ENCODE measurements at places on chromosomes 2 and 18.

DNA sequence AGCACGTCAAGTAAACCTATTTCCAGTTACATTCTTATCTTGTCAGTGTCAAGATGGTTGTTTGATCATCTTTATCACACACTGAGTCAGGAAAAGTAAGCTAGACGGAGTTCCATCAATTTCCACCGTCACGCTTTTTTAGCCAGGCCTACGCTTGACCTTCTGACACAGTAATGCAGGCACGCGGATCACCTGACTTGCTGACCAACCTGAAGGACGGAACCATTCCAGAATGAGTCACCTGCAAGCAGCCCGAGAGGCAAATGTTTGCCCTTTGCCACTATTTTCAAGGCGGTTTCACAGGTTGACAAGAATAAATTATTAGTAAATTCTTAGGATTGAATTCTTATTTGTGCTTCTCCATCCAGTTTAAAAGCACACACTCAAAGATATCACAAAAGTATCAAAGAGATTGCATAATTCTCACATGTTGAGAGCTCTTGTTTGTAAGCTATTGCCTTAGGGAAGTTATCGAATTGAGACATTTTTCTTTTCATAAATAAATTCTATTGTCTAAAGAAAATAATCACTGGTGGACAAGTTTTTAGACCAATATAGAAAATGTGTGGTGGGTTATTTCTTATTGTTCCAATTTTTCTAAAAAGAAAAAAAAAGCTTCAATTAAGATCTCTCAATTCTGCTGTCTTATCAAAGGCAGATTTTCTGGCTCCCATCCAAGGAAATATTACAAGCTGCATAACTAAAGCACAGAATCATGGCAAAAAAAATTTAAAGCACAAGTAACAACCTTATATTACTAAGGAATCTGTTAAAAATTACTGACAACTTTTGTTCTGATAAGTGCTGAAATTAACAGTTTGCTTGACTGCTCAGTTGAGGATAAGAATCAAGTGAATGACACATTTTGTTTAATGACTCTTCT lies 31.9 kb downstream of the UXS1 start:
- DNase-seq = no peak

DNA sequence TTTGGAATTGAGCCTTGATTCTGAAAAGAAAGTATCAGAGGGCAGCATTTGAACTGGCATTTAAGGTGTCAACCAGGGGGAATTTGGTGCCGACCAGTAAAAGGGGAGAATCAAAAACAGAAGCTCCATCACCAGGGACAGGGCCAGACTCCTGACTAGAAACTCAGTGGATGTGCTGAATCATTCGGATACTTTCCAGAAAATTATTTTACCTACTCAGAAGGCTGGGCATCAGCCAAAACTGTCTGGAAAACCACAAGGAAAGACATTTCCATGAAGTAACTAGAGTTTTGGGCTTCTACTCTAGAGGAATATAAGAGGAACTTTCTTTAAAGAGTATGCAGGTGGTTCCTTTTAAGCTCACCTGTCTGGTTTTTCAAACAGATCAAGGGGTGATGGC lies 756.6 kb downstream of the RNF144A start:
- no peak for DNase-seq

GRCh38 chr2:126971481-126972278 lies 73.0 kb downstream of the TEX51 start:
- peak; percentile 26 for DNase-seq

GRCh38 chr2:120546048-120546864 lies 189.4 kb upstream of the GLI2 start:
- no peak for DNase-seq

DNA sequence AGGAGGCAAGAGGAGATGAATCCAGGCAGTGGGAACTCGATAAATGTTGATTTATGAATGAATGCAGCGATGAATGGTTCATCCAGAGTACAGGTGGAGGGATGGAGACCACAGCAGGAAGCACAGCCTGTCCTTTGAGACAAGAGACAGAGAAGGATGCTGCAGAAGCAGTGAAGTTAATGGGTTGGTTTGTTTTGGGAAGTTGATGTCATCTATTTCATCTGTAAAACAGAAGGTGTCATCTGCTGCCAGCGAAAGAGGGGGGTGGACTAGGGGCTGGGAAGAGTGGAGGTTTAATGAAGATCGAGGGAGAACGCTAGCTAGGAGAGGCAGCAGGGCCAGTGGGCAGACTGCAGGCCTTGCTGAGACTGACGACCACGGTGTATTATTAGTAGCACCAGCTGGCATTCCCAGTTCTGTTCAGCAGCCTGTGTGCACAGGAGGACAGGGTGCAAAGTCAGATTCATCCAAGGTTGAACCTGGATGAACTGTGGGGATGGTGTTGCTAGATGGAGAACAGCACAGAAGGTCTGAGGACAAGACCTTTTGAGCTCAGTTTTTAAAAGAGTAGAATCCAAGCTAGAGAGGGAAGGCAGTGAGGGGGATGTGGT lies 120.3 kb upstream of the CAPN13 start:
- no peak for DNase-seq

GRCh38 chr2:189854940-189855339 lies 70.7 kb downstream of the PMS1 start:
- DNase-seq = no peak

- no peak for DNase-seq
These were observed at the start of gene SDC1 for GRCh38 chr2:20224716-20225293. TSS of gene SDC1 (minus strand) at chr2:20225130. CDS start at chr2:20224867, 263 bp downstream.

GRCh38 chr2:20618468-20618885 lies 32.4 kb downstream of the HS1BP3 start:
- DNase-seq = no peak

GRCh38 chr2:207734636-207735512 lies 23.4 kb downstream of the CCNYL1 start:
- DNase-seq = no peak

DNA sequence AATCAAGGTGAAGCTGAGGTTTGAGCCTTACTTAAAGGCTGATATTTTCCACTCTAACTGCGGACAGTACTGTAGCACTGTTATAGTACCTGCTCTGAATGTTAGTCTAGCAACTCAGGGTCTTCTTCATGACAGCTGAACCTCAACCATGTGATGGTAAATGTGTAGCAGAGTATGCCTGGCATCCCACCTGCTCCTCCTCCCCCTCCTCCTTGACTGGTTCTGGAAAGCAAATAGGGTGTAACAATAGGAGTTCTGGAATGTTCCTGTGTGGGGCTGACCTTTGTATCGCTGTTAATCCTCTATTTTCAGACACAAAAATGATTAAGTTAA lies 447 bp upstream of the CCL20 start:
- no peak for DNase-seq

DNA sequence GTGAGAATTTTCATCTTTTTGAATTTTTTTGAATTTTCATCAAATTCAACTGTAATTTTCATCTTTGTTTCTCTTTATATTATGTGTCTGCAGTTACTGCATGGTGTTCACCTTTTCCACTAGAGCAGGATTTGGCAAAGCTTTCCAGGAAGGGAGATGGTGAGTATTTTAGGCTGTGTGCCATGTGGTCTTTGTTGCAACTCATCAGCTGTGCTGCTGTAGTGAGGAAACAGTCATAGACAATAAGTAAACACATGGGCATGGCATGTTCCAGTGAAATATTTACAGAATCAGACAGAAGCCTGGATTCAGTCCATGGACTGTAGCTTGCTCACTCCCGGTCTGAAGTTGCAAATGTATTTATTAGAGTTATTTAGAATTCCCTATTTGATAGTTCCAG lies 120.4 kb downstream of the DCDC2C start:
- DNase-seq = no peak

GRCh38 chr2:12318427-12319057 lies 398.2 kb upstream of the TRIB2 start:
- DNase-seq = no peak

GRCh38 chr2:187447336-187447735 lies 716 bp downstream of the CALCRL start:
- DNase-seq = no peak

DNA sequence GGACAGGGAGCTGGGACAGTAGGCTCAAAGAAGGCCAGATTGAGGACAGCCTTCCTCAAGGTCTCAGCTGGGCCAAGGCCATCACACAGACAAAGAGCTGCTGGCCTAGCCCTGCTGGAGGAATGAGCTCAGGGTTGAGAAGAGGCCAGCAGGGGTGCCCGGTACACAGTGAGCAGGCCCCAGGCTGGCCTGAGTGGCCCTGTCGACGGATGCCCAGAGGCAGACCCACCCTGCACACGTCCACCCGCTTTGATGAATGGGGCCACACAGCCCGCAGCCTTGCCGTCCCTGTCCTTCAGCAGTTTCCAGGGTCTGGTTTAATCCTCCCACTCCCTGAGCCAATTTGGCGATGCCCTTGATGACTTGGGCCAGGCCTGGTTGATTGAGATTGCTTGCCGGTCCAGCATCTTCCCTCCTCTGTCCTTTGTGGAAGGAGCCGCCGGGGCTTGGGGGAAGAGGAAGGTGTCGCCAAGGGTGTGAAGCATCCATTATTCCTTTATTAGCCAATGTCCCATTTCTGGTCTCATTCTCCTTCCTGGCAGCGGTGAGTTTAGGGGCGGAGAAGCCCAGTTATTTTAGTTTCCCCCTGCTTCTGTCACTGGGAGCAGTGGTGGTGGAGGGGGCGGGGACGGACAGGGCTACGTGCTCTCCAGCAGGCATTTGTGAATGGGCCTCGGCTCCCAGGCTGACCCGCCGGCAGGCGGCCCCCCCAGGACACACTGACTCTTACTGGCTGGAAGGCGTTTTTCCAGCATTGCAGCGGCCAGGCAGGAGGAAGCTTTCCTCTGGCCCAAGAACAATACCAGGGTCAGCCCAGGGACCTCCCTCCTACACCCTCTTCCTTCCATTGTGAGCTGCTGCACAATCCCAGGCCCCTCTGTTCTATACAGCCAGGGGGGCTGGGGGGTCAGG lies 141.8 kb downstream of the CTIF start:
- no peak for DNase-seq

- DNase-seq = no peak
These were observed 39.3 kb downstream of the RTN4 start for GRCh38 chr2:55010915-55011314.

DNA sequence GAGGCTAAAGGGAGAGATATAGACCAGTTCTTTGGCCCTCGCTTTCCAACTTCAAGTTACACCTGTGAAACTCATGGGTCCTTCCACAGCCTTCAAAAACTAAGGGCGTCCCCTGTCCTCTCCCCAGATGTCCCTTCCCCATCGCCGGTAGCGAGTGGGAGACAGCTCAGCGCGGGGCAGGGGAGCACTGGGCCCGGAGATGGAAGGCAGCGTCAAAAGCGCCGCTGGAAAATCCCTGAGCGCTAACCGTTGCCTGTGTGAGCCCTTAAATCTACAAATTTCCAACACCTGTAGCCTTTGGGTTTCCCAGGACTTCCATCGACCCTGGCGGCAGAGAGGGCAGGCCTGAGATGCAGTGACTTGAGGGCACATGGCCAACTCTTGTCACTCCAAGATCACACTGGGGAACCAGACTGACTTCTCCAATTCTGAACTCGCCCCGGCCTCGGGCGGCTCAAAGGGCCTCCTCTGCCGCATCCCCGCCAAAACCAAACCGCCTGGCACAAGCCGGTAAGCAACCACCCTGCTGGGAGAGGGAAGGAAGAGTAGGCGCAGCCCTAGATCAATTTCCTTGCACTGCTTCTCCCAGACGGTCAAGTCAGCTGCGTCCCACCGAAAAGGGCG lies 879 bp upstream of the EPAS1 start:
- DNase-seq = no peak

GRCh38 chr2:144239726-144240125 lies 280.2 kb downstream of the ZEB2 start:
- no peak for DNase-seq

- DNase-seq = no peak
These were observed 144.3 kb downstream of the MCFD2 start for GRCh38 chr2:46771309-46771708.

DNA sequence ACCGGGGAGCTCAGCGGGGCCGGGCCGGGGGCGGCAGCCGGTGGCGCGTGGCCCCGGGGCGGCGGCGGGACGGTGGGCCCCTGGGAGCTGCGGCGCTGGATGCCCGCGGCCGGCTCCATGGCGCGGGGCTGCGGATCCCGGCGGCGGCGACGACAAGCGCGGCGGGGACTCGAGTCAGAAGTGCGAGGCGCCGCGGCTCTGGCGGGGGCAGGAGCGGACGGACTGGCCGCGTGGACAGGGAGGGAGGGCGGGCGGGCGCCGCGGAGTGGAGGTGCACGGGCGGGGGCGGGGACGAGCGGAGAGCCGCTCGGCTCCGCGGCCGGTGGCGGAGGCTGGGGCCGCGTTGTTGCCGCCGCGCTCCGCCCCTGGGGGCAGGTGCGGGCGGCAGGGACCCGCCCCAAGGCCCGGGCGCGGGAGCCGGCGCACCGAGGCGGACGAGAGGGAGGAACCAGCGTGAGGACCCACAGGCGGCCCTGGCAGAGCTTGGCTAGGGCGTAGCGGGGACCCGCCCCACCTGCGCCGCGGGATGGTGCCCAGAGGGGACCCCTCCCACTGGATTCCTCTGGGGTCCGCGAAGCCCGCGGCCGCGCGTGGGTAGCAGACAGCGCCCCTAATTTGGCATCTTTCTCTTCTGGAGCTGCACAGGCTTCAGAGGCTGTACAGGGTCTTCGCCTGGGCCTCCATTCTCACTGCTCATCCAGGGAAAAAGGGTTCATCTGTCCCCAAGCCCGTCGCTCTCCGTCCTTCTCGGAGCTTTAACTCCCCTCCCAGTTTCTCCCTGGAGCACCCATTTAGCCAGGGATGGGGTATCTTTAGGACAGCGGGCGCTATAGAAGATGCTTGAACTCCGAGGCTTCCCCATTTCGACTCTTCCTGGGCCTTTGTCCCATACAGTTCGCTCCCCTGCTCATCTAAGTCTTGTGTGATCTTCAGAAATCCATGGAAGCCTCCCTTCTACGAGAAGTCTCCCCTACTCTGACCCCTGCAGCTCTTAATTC lies at the start of gene TMEM163:
Gene TMEM163 (minus strand): TSS at position 184 of the 998 bp plus-strand sequence.
- no peak for DNase-seq

GRCh38 chr2:59936048-59936447 lies 617.4 kb downstream of the BCL11A start:
- no peak for DNase-seq

DNA sequence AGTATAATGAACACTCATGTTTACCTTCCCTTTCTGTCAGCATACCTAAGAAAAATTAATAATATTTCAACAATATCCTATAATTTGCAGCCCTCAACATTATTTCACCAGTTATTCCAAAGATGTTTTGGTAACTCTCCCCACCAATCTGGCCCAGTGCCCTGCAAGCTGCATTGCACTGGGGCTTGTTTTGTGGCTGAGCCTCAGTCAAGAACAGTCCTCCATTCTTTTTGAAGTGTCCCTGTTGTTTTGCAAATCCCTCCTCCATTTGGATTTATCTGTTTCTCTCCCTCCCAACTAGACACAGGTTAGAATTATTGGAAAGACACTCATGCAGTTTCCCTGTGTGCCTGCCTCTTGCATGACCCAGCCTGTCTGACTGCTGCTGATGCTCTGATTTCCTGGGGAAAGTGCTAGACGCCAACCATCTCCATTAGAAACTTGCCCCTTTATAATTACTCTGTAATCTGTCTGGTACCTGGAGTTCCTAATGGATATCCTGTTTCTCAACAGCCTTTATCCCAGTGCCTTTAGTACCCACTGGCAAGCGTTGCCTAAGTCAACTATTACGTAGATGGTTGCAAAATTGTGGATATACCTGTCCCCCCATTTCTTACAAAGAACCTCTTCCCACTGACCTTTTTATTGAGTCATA lies 60.2 kb downstream of the EIF5B start:
- DNase-seq = no peak
